ENCODE measurements at places on chromosomes 3 and 15.

DNA sequence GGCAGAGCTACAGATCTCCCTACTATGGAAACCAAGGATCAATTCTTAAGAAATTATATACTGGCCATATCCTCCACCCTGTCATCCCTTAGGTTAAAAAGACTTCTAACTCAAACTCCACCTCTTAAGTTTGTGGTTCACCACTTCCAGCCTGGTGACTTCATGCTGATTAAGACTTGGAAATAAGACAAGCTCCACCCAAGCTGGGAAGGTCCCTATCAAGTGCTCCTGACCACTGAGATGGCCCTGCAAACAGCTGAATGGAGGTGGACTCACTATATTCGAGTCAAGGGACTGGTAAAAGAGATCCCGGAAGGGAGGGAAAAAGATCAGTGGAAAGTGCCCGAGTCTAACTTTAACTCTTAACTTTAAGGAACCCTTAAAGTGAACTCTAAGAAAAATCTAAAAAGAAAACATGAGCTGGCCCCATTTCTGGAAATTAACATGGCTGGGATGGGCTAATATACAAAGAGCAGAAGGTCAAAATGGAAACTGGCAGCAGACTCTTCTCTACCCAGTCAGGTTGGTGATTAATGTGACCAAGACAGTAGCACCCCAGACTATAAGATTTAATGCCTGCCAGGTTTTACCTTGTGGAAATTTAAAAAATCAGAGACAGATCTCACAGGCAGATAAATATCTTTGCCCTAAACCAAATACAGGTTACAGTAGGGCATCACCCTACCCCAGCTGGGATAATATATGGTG, 43.9 kb downstream of the PPCDC start:
- peak; percentile 9 for DNase-seq

- no peak for DNase-seq
These were observed 18.6 kb downstream of the ADCY5 start for GRCh38 chr3:123430266-123430665.

- peak; percentile 13 for DNase-seq
These were observed 2.2 kb downstream of the IGF1R start for GRCh38 chr15:98650417-98651035.

- DNase-seq: peak; percentile 20
These were observed 106.3 kb downstream of the ZBTB20 start for GRCh38 chr3:115040673-115041286.

DNA sequence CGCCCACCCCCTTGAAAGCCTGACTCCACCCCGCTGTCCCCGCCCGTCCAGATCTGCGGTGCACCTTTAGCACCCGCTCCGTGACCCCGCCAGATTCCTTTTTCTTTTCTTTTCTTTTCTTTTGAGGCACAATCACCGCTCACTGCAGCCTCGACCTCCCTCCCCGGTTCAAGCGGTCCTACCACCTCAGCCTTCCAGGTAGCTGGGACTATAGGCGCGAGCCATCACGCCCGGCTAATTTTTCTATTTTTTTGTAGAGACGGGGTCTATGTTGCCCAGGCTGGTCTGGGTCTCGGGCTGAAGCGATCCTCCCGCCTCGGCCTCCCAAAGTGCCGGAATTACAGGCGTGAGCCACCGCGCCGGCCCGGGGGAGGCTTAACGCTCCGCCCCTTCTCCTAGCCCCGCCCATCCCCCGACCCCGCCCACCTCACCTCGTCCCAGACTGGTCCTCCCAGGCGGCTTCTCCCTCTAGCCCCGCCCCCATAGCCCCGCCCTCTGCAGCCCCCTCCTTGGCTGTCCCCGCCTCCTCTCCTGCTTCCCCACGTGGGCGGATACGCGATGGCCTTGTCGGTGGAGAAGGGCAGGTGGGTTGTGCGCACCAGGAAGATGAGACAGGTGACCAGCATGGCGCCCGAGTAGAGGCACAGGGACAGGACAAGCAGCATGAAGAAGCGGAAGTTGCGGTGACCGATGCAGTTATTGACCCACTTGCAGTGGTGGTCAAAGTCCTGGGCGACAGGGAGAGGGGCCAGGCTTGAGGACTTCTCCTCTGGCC, 3.2 kb downstream of the ZDHHC19 start:
- peak; percentile 48 for DNase-seq

DNA sequence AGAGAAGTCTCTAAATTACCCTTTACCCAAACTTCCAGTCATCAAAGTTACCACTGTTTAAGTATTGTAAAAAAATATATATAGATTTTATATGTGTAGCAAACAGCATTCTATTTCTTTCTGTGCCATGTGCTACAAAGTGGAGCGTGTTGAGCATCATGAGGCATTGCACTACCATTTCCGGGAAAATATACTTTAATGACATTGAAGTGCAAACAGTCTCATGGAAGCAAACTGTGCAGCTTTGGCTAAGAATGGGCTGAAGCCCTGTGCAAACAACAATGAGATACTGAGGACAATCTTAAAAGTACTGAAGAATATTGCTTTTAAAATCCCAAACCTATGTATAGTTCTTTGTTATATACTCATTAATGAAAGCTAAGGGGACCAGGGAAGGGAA, 6.5 kb upstream of the RPL22L1 start:
- no peak for DNase-seq

DNA sequence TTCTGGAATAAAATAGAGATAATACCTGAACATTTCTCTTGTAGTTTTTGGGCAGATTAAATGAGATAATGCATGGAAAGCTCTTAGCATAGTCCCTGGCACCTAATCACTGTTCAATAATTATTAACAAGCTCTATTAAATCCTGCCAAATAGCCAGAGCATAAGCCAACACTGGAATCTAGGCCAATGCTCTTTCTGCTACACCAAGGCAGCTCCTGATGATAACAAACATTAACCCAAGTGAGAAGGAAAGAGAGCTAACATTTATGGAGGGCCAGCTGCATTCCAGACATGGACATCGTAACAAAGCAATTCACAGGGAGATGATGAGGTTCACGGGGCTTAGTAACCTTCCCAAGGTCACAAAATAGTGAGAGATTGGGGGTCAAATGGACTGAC, 23.3 kb downstream of the LARP6 start:
- DNase-seq: no peak

DNA sequence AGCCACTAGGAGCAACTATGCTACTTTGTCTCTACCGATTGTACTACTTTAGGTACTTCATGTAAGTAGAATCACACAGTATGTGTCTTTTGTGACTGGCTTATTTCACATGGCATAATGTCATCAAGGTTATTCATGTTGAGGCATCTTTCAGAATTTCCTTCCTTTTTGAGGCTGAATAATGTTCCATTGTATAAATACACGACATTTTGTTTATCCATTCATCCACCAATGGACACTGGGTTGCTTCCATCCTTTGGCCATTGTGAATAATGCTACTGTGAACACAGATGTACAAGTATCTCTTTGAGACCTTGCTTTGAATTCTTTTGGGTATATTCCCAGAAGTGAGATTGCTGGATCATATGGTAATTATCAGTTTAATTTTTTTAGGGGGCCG, 29.2 kb downstream of the MYO5A start:
- no peak for DNase-seq

DNA sequence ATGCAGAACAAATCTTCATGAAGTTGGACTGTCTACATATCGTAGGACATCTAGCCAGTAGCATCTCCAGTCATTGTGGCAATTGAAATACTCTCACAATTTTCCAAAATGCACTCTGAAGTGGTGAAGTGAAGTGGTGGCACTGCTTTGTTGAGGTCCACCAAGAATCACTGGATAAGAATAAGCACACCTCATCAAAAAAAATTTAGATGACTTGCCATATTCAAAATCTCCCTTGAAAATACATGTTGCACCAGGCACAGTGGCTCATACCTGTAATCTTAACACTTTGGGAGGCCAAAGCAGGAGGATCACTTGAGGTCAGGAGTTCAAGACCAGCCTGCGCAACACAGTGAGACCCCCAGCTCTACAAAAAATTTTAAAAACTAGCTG, 12.9 kb downstream of the HACD2 start:
- DNase-seq: no peak

GRCh38 chr3:27861046-27862036, 139.2 kb upstream of the EOMES start:
- DNase-seq: no peak

DNA sequence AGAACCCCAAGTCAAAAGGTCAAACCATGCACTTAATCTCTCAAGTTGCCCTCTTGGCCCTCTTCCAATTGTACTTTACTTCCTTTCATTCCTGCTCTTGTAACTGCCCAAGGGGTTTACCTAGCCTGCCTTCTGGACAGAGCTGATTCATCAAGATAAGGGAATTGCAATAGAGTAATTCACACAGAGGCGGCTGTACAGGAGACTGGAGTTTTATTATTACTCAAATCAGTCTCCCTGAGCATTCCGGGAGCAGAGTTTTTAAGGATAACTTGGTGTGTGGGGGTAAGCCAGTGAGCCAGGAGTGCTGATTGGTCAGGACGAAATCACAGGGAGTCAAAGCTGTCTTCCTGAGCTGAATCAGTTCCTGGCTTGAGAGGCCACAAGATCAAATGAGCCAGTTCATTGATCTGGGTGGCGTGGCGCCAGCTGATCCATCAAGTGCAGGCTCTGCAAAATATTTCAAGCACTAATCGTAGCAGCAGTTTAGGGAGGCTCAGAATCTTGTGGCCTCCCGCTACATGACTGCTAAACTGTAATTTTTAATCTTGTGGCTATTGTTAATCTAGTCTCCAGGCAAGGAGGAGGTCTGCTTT, 590.0 kb downstream of the EPHA3 start:
- DNase-seq: no peak

- no peak for DNase-seq
These were observed 5.4 kb downstream of the VILL start for GRCh38 chr3:37995652-37996641.

GRCh38 chr3:152835601-152836102, 721 bp downstream of the P2RY1 start:
- no peak for DNase-seq

GRCh38 chr3:39262846-39263245, 17.0 kb downstream of the CX3CR1 start:
- DNase-seq: no peak

GRCh38 chr15:78069462-78070029, 8.0 kb downstream of the TBC1D2B start:
- no peak for DNase-seq

GRCh38 chr3:101791778-101792177, 12.8 kb downstream of the NXPE3 start:
- DNase-seq: no peak

DNA sequence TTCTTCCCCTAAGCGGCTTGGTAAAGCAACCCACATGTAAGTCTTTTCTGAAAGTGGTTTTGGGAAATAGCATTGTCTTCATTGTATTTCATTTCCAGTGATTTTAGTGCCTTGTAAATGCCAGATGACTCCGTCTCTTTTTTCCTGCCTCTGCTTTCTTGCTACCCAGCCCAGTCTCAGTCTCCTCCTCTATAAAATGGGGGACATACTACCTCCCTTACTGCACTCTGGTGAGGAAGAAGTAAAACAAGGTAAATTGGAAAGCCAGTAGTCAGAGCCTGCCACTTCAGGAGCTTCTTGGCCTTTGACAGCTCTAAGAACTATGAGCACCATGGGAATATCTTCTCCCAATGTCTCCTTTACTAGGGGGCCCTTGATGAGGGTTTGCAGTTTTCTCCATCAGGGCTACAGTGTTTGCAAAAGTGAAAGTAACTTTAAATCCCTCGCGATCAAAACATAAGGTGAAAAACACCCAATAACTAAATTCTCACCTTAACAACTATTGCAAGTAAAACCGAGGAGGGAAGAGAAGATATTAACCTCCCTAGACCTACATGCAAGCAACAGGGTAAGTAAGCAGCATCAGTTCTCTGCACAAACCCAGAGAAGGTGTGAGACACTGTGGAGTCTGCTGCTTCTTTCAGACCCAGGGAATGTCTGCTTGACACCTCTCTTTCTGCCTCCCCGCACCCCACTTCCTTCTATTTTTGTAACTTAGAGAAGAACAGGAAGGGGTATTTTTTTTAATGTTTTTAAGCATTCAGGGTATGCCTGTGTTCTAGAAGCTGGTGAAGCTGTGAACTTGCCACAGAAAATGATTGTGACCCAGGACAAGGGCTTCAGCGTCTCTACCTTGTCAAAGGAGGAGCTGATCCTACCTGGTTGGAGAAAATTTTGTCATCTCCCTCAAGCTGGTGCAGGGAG, 159.1 kb upstream of the EOMES start:
- DNase-seq: no peak

DNA sequence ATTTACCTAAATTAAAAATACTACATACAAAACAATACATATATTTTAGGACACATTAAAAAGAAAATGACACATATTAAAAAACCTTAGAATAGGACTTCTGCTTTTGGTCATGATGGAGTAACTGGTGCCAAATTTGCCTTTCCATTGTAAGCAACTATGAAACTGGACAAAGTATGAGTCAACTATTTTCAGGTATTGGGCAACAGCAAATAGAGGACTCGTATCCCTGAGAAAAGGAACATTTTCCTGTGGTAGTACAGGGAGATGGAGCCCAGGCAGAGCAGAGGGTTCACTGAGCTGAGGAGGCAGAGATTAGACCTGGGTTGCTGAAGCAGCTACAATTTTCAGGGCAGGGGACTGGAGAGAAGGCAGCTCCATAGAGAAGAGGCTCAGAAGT, 14.7 kb downstream of the CCR1 start:
- DNase-seq: no peak

DNA sequence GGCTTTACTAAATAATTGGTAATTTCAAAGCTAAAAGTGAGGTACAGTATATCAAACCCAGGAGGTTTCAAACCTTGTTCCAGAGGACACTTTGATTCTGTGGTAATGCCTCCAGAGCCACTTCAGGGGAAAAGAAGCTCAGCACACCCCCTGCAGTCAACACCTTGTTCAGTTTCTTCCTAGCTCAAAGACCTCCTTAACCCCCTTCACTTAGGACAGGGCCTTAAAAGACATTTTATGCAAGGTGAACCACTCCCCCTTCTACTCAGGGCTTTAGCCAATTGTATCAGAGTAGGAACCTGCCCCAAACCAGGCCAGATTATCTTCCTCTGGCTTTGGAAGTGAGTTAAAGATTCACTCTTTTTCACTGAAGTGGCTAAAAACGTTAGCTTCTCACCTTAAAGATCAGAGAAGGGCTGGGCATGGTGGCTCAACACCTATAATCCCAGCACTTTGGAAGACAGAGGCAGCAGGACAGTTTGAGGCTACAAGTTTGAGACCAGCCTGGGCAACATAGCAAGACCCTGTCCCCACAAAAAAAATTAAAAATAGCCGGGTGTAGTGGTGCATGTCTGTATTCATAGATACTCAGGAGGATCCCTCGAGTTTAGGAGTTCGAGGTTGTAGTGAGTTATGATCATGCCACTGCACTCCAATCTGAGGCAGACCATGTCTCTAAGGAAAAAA, 3.4 kb downstream of the DENND6A start:
- DNase-seq: no peak

- DNase-seq: no peak
These were observed 14.3 kb downstream of the ALDH1A3 start for GRCh38 chr15:100893964-100894295.

GRCh38 chr15:83305704-83306291, 21.3 kb upstream of the BNC1 start:
- DNase-seq: no peak
